Fibroblast of mammary gland (primary cell): ENCODE measurements at places on chromosomes 5 and 9.

GRCh38 chr5:120062515-120062917 lies 401.6 kb upstream of the PRR16 start:
- DNase-seq, result peak; percentile 8

DNA sequence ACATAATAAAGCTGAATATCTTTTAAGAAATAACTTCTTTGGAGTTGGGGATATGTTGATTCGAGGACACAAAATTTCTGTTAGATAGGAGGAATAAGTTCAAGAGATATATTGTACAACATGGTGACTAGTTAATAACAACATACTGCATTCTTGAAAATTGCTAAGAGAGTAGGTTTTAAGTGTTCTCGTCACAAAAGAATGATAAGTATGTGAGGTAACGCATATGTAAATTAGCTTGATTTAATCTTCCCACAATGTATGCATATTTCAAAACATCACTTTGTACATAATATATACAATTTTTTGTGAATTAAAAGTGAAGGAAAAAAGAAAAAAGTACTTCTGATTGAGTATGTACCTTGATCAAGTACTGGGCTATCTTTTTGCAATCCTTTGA lies 428.0 kb upstream of the TRPC7 start:
- no peak for DNase-seq

DNA sequence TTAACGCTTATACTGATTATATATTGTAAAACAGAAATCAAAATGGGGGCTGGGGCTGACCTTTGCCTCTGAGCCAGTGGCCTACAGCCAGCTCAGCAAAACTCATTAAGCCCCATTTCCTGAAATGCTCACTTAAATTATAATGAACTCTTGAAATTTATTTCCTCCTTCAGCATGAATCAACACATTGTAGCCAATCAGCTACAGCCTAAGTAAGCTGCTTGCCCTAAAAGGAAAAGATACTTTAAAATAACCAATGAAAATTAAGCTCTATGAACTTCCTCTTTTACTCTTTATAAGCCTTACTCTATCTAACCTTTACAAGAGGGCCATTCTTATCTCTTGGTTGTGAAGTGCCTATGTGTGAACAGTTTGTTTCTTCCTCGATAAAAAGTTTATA lies 33.5 kb upstream of the SUB1 start:
- DNase-seq, result no peak

GRCh38 chr9:9498128-9498527 lies 1114.7 kb downstream of the PTPRD start:
- no peak for DNase-seq

DNA sequence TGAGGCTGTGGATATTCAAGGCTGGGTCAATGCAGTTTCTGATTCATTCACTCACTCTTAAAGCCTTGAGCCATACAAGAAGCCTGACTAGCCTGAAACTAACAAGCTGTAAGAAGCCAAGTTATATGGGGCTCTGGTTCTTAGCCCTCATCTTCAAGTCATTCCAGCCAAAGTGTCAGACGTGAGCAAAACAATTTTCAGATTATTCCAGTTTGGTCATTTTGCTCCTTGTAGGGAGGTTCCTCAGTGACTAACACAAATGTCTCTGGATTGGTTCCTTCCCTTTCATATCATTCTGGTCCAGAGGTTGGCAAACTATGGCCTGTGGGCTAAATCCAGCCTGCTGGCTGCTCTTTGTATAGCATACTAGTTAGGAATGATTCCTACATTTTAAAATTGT lies 12.5 kb upstream of the SHOC1 start:
- peak; percentile 11 for DNase-seq

- no peak for DNase-seq
These were observed 51.1 kb upstream of the MVB12B start for GRCh38 chr9:126275386-126276001.

GRCh38 chr5:160185626-160186360 lies 43.5 kb upstream of the FABP6 start:
- no peak for DNase-seq

GRCh38 chr5:124080256-124080655 lies 568.3 kb downstream of the CSNK1G3 start:
- DNase-seq, result no peak

GRCh38 chr5:60851626-60852025 lies 7.6 kb upstream of the ELOVL7 start:
- no peak for DNase-seq

GRCh38 chr5:9553561-9553960 lies 7.7 kb upstream of the SEMA5A start:
- no peak for DNase-seq

DNA sequence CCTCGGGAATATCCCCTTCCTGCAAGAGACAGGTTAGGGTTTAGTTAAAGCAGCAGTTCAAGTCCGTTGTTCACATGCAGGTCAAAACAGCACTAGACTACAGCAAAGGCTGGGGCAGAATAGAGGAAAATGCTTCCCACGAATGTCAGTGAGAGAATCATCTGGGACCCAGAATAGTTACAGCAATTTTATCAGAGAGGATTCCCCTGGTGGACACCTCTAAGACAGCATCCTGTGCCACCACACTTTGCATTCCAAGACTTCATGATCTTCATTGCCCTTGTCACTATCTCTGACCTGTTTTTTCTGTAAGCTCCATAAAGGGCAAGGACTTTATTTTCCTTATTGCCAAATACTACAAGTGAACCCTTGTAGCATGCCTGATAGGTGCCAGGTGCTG lies 12.9 kb downstream of the GRXCR2 start:
- no peak for DNase-seq

DNA sequence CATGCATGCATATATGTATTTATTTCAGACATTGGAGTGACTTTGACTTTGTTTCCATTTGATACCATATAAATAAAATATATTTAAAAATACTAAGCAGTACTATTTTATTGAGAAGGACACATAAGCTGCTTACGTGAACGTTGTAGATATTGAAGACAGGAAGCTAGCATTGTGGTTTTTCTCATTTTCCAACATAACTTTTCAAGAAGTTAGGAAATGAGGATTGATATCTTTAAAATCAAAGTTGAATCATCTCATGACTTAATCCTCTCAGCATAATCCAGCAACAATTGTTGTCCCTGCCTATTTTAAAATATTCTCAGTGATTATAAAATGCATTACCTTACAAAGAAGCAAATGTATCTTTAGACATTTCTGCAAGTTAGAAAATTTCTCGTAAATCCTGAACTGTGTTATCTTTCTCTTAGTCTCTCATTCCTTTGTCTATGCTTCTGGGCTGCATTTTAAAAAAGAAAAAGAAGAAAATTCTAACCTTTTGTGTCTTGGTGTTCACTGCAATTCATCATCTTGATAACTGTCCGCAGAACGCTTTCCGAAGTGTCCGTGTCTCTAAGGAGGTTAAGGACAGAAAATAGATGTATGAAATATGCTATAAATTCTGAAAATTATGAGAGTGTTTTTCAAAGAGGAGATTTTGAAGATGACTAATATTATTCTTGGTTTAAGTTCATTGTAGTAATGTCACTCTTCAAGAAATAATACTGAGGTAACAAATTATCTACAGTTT lies 1089.9 kb upstream of the CDH6 start:
- DNase-seq, result no peak

DNA sequence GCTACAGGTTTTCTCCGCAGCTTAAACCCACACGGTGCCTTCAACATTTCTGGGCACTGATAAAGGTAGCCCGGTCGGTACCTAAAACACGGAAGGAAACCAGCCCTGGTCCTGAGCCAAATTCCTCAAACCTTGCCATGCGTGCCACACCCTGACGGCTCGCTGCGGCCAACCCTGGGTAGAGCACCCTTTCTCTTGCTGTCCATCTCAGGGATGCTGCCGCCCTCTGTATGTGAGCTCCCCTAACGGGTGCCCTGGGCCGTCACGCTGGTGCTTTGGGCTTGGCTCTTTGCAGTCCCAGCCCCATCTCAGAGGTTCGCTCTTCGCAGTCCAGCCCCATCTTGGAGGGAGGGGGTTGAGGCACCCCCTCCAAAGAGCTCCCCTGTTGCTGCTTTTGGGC lies 43.9 kb downstream of the PNPLA7 start:
- no peak for DNase-seq

GRCh38 chr5:120396186-120396585 lies 67.9 kb upstream of the PRR16 start:
- peak; percentile 90 for DNase-seq

GRCh38 chr9:127972236-127972871 lies 8.4 kb downstream of the EEIG1 start:
- DNase-seq, result no peak

- DNase-seq, result peak; percentile 94
These were observed 3.5 kb downstream of the USP20 start for GRCh38 chr9:129838707-129839259.

DNA sequence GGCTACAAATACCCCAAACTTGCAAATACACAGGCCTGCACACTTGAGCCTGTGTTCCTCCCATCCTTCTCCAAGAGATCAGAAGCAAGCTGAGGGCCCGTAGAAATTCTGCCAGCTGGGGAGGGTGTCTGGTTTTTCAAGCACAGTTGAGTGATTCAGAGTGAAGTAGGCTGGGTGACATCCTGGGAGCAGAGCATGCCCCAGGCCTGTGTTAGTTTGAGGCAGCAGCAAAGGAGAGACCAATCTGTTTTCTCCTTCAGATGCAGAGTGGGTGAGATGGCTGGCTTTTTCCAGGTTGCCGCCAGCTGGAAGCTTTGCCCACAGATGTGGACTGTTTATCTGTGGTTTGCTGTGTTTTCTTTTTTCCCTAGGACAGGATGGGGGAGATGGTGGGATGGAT lies 63.1 kb downstream of the RCL1 start:
- peak; percentile 82 for DNase-seq

GRCh38 chr9:131524665-131525315 lies 6.3 kb downstream of the UCK1 start:
- DNase-seq, result no peak

DNA sequence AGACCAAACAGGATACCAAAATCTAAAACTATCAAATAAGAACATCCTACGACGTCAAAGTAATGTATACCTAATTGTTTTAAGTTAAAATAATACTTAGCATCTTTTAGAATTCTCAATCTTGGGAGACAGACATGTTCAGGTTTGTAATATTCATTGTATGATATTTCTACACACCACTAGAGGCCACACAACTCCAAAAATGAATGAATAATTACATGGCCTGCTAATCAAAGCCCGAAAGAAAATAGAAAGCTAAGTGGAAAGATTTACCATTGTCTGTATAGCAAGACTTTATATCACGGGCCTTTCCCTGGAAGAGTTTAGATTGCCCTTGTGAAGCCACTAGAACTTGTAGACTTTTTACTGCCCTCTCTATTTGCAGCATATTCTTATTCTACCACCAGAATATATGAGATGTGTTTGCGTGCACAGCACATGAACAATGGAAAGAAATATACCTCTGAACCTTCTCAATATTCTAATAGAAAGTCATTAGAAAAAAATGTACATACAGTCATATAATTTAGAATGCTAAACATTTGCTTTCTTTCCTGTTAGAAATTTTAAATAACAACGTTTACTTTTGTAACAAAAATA lies 380.1 kb upstream of the NUDT12 start:
- no peak for DNase-seq
